ENCODE measurements at places on chromosomes 7 and 10.

DNA sequence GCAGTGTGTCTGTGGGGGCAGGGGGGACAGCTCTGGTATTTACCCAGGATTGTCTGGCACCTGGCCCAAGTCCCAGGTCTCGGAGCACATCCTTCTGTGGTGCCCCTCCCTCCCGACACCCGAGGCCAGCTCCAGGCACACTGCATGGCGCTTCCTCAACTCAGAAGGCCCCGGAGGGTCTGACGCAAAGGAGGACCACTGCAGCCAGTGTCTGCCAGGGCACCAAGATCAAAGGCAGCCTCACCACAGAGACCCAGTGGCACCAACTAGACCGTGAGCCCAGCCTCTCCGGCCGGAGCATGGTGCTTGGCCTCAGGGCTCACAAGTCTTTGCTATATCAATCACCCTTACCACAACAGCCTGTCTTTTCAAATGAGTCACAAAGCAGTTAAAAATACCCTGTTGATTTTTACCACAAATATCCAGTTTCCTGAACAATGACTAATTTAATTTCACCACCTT, 99.3 kb upstream of the DDC start:
- no peak for DNase-seq

GRCh38 chr10:47388879-47389278, 4.8 kb upstream of the ZNF488 start:
- no peak for DNase-seq

- no peak for DNase-seq
These were observed 183.4 kb downstream of the PRKG1 start for GRCh38 chr10:51257511-51258248.

DNA sequence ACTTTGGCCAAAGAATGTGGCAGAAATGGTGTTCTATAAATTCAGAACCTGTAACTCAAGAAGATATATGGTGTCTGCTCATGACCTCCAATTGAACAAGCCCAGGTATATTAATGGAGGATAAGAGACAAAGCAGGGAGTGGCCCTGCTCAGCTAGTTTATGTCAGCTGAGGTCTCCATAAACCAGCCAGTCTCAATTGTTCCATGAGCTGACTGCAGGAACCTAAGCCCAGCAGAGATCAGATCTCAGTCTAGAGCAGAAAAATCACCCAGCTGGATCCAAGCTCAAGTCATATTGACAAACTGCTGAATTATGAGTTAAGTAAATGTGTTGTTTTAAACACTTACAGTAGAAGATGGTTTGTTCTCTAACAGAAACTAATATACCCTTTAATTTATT, 105.5 kb upstream of the SGCE start:
- DNase-seq = no peak

DNA sequence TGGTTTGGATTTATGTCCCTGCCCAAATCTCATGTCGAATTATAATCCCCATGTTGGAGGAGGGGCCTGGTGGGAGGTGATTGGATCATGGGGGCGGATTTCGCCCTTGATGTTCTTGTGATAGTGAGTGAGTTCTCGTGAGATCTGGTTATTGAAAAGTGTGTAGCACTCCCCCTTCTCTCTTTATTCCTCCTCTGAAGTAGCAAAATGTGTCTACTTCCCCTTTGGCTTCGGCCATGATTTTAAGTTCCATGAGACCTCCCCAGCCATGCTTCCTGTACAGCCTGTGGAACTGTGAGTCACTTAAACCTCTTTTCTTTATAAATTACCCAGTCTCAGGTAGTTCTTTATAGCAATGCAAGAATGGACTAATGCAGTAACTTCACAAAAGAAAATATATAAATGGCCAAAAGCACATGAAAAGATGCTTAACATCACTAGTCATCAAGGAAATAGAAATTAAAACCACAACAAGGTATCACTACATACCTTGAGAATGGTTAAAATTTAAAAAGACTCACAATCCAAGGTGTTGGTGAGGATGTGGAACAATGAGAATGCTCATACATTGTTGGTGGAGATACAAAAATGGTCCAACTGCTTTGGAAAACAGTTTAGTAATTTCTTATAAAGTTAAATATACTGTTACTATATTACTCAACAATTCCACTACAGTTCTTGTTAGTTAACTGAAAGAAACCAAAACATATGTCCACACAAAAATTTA, 218.7 kb downstream of the SNX10 start:
- no peak for DNase-seq

GRCh38 chr7:48101968-48102367, 12.9 kb downstream of the UPP1 start:
- no peak for DNase-seq

DNA sequence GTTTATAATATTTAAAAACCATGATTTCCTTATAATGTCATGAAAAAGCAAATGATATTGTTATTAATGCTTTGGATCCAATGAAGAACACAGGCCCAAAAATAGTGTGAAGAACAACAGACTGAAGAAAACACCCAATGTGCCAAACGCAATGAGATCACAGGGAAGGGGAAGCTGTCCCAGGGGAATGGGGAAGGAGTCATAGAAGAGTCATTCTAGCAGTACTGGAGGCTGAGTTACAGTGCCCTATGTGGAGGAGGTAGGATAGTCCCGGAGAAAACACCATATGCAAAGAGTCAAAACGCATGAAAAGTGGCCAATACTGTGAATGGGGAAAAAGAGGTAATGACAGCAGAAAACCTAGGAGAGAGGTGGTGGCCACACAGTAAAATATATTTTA, 50.9 kb downstream of the TPK1 start:
- no peak for DNase-seq

GRCh38 chr10:7563770-7564169, 103.0 kb downstream of the ITIH5 start:
- DNase-seq = no peak

GRCh38 chr7:14734839-14735321, 167.7 kb downstream of the DGKB start:
- DNase-seq = peak; percentile 52

DNA sequence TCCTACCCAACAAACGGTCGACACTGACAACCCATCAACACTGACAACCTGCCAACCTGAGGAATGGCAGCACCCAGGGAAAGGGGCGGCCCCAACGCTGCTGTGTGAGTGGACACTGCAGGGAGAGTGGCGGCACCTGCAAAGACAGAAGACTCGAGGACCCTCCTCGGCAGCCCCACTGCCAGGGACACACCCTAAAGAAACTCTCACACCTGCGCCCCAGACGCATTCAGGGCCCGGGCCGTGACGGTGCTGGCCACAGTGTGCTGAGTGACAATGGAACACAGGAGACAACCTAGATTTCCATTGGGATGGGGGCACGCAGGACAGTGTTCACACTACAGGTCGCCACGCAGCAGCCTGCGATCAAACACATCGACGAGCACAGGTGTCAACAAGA, 3.6 kb downstream of the CAMK2B start:
- DNase-seq = no peak

GRCh38 chr7:111384065-111384891, 178.0 kb downstream of the IMMP2L start:
- DNase-seq = no peak

- DNase-seq = no peak
These were observed 50.6 kb upstream of the DPYSL4 start for GRCh38 chr10:132136097-132136521.

GRCh38 chr10:61000769-61001730, 57.1 kb upstream of the RHOBTB1 start:
- no peak for DNase-seq

GRCh38 chr7:100053215-100053614, 3.6 kb downstream of the ZSCAN21 start:
- peak; percentile 85 for DNase-seq

DNA sequence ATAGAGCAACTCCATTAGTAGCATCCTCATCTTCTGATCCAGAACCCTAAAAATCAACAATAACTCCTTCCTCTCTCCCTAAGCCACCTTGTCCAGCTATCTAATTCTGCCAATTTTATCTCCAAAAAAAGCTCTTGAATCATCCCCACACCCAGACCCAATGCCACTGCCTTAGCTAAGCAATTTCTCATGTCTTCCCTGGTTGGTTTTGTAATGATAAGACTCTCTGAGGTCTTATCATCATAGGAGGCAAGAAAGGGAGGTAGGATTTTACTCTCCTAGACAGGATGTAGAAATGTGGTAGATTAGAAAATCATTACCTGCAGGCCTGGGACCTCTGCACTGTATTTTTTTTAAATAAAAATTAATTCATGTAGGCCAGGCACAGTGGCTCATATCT, 283.5 kb upstream of the NEBL start:
- DNase-seq = peak; percentile 33

DNA sequence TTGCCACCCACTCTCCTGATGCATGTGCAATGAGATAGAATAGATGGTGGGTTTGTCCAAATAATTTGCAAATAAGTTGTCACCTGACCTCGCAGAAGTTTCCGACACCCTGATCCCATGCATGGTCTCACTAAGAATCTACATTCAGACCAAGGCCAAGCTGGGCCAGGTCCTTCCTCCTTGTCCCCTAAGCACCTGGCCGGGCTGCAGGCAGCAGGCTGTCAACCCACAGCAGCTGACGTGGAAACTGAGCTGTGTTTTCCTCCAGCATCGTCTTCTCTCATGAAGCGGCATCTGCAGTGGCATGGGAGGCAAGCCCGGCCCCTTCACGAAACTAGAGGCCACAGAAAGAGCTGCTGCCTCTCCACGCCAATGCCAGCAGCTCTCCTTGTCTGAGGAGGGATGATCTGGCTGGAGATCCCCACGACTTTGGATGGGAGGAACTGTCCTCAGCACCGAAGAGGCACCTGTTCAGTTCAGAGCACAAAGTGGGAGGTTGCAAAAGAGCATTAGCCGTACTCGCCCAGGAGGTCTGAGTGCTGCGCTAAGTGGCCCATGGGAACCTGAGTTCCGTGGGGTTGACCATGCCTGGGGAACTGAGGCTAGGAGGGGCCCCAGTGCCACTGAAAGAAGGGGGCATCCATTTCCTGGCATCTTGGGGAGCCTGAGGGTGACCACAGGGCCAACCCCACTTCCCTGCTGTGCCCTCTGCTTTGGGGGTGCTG, 110.5 kb upstream of the INSIG1 start:
- DNase-seq = no peak
